ENCODE measurements at places on chromosomes 4 and X.

- DNase-seq = no peak
These were observed 1257.8 kb downstream of the RPA4 start for GRCh38 chrX:98141466-98141865.

- DNase-seq = no peak
These were observed 76.1 kb downstream of the NSG1 start for GRCh38 chr4:4462970-4463369.

- DNase-seq = no peak
These were observed 66.5 kb downstream of the EFNB1 start for GRCh38 chrX:68895341-68895755.

GRCh38 chrX:87265518-87265917 lies 252.1 kb upstream of the KLHL4 start:
- no peak for DNase-seq

- no peak for DNase-seq
These were observed 264.6 kb upstream of the CLNK start for GRCh38 chr4:10949039-10949733.

DNA sequence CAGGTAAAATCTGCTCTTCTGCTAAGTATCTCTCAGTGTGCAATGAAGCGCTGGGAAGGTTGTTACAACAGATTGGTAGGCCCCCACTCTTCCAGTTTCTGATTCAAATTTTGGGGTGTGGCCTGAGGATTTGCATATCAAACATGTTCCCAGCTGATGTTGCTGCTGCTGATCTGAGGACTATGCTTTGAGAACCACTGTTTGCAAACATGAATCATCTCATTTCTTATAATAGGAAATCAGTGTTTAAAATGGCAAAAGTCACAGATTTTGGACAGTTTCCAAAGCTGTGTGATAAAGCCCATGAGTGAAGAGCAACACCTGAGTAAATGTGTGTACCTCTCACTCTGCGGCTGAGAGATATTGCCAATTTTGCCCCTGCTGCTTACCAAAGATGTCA lies 36.2 kb upstream of the NDNF start:
- DNase-seq = no peak

DNA sequence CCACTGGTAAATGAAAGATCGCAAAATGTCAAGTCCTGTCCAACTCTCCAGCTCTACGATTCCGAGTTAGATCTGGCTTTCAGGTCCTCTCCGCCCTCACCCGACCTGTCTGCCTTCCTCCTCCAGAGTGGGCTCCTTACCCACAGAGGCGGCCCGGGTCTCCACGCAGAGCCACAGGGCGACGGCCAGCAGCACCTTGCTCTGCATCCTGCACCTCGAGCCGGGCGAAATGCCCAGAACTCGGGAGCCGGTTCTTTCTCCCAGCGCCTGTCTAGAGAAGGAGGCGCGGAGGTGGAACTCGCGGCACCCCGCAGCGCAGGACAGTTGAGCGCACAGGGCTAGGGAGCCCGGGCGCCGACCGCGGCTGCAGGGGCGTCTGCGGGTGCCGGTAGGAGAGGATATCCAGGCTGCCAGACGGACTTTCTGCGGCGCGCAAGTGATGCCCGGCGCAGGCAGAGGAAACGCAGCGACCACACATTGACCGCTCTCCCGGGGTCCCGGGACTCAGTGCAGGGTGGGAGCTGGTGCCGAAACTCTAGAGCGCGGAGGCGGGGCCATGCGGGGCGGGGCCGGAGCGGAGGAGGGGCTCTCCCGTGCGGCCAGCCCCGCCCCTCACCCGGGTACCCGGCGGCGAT lies at the start of gene KDR:
Gene KDR, minus strand, starts transcription at position 509 of the 635 bp plus-strand sequence. Its CDS starts 302 bp downstream, at position 207.
- DNase-seq = no peak

Measured in activated naive CD8-positive, alpha-beta T cell treated with anti-CD3 and anti-CD28 coated beads, Interleukin-2, amount 10 ng/mL, durations not matched to agents 7 days and 5 days (primary cell).